ENCODE measurements at places on chromosomes 2 and 18.

DNA sequence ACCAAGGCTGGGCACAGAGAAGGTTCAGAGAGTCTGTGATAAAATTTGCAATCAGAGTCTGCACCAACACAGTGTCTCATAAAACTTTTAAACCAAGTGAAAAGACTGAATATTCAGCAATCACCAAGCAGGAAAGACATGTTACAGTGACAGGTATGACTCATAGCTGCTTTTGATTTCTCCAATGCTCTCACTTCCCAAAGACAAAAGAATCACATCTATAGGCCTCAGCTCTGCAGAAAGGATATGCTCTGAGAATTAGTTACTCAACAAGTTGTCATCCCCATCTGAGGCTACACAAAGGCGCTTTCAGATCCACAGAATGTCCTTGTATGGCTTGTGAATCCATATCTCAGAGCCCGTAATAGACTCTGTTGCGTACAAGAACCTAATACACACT is 92.5 kb downstream of the KCNF1 start:
- no peak for DNase-seq

DNA sequence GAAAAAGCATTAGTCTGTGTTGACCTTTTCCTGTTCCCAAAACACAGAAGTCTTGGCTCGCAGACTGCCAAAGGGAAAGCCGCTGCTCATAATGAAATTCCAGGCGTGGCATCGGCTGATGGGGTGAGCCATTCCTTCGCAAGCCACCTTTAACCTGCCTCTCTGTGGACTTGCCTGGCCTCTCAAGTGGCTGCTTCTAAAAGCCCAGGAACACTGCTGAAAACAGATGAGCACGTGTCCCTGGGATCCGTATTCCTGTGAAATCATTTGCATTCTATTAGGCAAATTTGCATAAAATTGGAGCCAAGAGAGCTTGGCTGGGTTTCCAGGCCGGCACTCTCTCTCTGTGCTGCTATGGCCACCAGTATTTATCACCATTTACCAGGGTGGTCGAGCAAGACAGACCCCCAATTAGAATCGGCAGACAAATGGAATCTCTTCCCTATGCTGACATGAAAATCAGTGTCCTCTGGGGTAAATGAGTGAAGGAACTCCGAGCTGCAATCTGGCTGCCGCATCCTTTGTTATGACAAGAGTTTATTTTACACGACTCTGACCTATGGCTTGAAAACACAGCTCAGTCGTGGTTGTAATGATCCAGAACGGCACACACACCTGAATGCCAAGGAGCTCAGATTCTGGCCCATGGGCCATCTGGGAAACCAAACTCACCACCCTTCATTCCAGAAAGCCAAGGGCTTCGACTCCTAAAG is 21.7 kb downstream of the BCL2 start:
- DNase-seq: no peak

DNA sequence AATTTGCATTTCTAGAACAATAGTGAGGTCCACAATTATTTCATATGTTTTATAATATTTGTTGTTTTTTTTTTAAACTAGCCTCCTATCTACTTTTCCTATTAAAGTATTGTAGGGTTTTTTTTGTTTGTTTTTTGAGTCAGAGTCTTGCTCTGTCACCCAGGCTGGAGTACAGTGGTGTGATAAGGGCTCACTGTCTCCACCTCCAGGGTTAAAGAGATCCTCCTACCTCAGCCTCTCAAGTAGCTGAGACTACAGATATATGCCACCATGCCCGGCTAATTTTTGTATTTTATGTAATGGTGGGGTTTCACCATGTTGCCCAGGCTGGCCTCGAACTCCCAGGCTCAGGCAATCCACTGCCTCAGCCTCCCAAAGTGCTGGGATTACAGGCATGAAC is 122.5 kb downstream of the SLC39A10 start:
- DNase-seq: no peak

DNA sequence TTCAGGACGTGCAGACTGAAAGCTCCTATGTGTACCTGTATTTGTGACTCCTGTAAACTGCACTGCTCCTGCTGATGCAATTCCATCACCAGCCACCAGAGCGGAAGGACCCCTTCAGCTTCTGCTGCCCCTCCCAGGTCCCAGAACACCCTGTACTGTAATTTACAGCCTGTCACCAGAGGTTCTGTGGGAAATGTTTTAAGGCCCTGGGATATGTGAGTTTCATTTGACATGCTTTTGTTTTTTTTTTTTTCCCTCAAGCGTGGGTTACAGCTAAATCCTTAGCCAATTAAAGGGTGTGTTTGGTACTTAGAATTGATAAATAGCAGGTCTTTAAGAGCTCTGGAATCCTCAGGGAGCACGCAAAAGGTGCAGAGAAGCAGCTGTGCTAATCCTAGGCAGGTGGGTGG is 79.4 kb downstream of the KCTD1 start:
- DNase-seq: peak; percentile 44

DNA sequence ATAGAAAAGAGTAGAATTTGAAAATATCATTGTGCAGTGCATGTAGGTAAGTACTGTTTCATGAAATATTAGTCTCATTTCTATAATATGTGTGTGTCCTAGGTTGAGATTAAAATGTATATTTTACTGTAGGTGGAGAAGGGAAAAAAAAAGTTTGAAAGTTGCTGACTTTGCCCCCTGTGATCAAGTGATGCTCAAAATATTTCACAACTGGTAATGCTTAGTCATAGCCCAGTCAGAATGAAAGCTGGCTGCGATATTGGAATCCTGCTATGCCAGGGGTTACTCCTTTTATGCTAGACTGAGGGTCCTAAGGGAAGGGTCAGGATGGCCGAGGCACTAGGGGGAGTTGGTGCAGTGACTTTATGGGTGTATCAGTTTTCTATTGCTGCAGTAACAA is 19.5 kb upstream of the CFAP36 start:
- DNase-seq: no peak

DNA sequence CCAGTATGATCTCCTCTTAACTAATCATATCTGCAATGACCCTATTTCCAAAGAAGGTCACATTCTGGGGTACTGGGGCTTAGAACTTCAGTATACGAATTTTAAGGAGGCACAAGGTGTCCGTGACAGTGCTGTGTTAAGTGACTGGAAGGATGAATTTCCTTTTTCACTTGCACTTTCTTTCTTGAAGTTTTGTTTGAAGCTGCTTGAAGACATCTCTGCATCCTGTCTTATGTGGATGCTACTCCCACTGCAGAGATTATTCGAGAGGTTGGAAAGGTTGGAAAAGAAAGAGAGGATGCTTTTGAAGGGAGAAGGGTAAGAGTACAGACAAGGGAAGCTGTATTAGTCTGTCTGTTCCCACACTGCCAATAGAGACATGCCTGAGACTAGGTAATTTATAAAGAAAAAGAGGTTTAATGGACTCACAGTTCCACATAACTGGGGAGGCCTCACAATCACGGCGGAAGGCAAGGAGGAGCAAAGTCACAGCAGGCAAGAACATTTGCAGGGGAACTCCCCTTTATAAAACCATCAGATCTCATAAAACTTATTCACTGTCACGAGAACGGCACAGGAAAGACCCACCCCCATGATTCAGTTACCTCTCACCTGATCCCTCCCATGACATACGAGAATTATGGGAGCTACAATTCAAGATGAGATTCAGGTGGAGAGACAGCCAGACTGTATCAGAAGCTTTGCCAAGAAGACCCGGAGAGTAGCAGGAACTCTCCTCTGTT is 3.6 kb upstream of the RNF144A start:
- no peak for DNase-seq

- DNase-seq: no peak
These were observed 13.8 kb downstream of the TPGS2 start for GRCh38 chr18:36814994-36815393.

GRCh38 chr2:9166579-9167377 is 39.8 kb upstream of the ASAP2 start:
- DNase-seq: no peak

- DNase-seq: no peak
These were observed 82.9 kb downstream of the SCN3A start for GRCh38 chr2:165120740-165121467.

GRCh38 chr2:190197143-190197720 is 122.4 kb downstream of the HIBCH start:
- no peak for DNase-seq

GRCh38 chr2:218961651-218962570 is 2.4 kb downstream of the CDK5R2 start:
- DNase-seq: peak; percentile 45

DNA sequence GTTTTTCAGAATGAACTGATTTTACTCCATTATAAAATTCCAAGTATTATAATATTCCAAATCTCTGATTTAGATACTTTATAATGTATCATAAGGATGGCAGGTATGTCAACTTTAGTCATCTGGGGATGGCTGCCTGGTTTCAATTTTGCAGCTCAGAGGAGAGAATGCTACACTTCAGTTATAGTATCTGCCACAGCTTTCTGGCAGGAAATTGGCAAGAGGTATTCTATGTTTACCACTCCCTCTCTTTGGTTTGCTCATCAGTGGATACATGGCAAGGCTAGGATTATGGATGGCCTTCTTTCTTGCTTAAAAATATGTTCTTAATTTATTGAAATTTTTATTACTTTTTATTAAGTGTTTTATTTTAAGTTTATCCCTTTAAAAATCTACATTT is 67.0 kb upstream of the TNFRSF11A start:
- no peak for DNase-seq
